ENCODE measurements at places on chromosomes 7 and 10. TPM values are rescaled to one million over a fixed set of nuclear protein-coding genes. Genes with fewer than 3 reads are reported as not detected.

DNA sequence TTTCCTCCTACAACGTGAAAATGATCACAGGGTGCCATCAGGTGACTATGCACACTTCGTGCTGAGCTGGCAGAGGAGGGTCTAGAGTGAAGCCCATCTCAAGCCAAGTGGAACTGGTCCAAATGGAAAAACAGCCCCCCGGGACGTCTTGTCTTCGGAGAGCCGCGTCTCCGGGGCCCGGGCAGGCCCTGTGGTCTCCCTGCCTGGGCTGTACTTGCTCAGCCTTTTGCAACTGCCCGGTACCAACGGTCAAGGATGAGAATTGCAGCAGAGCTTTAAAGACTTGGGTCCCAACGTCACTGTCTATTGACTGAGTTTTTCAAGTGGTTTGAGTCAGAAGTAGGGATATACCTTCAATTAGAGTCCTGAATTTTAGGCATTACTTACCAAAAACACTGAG is 315.5 kb downstream of the PTPRN2 start:
- no peak for DNase-seq

Gene PVRIG
- 0.50 TPM for total RNA-seq

Gene MEOX2
- not detected for total RNA-seq

- no peak for DNase-seq
These were observed 58.9 kb downstream of the TMEM270 start for GRCh38 chr7:73919694-73920375.

- DNase-seq, result no peak
These were observed 62.8 kb downstream of the MTPN start for GRCh38 chr7:135914346-135914745.

GRCh38 chr7:39005036-39005435 is 27.3 kb downstream of the POU6F2 start:
- DNase-seq, result no peak

DNA sequence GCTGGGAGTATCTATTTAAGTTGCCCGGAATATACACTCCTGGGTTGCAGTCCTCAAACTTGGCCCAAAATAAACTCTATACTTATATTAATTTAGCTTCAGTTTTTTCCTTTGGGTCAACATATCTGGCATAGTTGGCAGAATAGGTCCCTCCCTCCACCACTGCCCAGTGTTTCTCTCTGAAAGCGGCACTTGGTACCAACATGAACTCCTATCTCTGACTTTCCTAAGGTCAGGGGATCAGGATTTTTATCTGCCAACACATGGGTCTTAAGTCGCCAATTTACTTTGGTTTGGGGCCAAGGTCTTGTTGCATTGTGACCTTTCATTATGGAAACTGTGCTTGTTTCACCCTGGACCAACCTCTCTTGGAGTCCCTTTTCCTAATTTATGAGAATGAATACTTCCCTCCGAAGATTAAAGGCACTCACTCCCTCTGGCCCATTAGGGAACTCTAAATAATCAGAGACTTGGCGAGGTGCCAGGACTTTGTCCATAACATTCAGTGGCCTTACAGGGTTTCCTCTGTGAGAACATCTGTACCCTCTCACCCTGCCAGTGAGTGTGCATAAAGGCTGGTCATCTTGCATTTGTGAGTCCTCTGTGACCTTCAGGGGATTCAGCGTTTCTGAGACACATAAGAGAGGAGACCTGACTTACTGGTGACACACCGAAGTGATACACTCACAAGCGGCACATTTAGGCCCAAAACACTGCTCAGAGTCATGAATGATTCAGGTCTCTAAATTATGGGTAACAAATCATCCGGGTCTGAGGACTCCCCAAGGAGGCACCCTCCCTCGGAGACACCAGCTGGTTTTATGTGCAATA is 19.7 kb upstream of the FKBP9 start:
- DNase-seq, result no peak

DNA sequence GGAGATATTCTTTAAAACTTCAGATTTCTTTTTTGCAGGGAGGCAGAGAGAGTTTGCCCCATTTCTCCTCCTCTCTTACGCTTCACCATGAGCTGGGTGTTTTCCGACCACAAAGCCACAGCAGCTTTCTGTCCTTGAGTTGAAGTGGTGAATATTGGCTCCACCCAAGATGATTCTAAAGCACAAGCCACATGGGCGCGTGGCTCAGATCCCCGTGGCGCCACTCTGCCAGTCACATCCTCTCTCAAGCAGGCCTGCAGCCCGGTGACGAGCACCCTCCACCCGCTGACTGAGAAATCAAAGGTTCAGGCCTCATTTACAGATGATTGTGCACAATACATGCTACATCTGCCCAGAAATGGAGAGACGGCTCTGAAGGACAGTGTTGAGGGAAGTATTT is 27.6 kb upstream of the RNF32 start:
- no peak for DNase-seq

Gene PFKP
- 145 TPM for total RNA-seq

Gene CNPY1
- total RNA-seq, result not detected

Gene CALHM3
- not detected for total RNA-seq

GRCh38 chr10:86188796-86189558 is 177.6 kb downstream of the GRID1 start:
- DNase-seq, result no peak

GRCh38 chr7:28761505-28761904 is 196.6 kb downstream of the TRIL start:
- DNase-seq, result no peak
